ENCODE measurements at places on chromosomes 11 and 22.

- DNase-seq = no peak
Measured at GRCh38 chr11:113587308-113587739, 112.1 kb upstream of the DRD2 start.

DNA sequence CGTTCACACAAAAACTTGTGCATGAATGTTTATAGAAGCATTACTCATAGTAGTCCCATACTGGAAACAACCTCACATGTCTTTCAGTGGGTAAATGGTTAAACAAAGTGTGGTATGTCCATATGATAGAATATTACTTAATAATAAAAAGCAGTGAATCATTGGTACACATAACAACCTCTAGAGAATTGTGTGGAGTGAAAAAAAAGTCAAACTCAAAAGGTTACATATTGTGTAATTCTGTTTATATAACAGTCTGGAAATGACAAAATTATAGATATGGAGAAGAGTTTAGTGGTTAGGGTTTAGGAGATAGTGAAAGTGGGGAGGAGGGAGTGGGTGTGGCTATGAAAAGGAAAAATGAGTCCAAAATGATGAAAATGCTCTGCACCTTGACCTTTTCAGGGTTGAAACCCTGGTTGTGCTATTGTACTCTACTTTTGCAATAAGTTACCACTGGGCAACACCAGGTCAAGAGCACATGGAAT, 243.4 kb upstream of the DDI1 start:
- no peak for DNase-seq

- DNase-seq = no peak
Measured at GRCh38 chr11:76610371-76610770, 60.2 kb downstream of the LRRC32 start.

- no peak for DNase-seq
Measured at GRCh38 chr11:57801183-57801485, 39.5 kb downstream of the CTNND1 start.
